Pericardium fibroblast (primary cell): ENCODE measurements at places on chromosomes 7 and 10. TPM values are rescaled to one million over a fixed set of nuclear protein-coding genes. Genes with fewer than 3 reads are reported as not detected.

PLXDC2 gene
- 10.6 and 14.6 TPM in 2 replicates for total RNA-seq

ACTR3C gene
- 0.09 TPM in 1 of 2 replicates, not detected in the other for total RNA-seq

HOXA7 gene
- total RNA-seq = 0.26 and 0.58 TPM in 2 replicates

PITX3 gene
- total RNA-seq = 0.17 and 1.5 TPM in 2 replicates

TMEM176B gene
- 2.2 and 12.2 TPM in 2 replicates for total RNA-seq

STOX1 gene
- 0.09 and 0.82 TPM in 2 replicates for total RNA-seq

MLXIPL gene
- 0.34 TPM in 1 of 2 replicates, not detected in the other for total RNA-seq

AZGP1 gene
- 0.09 and 4.1 TPM in 2 replicates for total RNA-seq
